ENCODE measurements at places on chromosomes 16 and 17.
A peak's percentile ranks its signal among the peaks of the same experiment; 100 is the strongest.

DNA sequence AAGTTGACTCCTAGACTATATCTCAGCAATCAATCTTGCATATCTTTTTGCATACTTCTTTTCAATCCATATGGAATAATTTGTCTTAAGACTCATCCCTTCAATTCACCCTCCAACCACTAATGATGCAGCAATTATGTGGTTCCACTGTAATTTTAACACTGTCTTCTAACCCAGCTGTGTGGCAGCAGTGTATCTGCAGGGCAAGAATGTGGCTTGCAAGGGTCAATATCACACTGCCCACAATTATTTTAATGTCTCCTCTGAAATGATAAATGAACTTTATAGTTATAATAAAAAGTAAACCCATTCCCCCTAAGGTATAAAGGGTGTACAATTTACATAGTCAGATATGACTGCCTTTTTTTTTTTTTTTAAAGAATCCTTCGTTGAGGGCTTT lies 48.6 kb downstream of the FTO start:
- DNase-seq, result no peak

DNA sequence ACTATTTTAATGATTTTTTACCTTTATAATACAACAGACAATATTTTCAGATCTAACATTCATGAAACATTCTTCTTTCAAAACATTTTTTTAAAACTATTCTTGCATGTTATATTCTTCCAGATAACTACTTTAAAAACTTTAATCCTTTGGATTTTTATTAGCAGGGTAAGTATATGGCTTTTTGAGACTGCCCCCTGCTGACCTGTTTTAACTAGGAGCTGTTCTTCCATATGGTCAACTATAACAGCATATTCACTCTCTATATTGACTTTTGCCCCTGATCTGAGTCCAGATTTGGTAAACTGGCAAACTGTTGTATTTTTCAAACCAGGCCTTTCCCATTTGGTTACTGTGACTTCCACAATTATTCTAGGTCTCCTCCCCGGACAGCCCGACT lies 16.5 kb downstream of the ZNF18 start:
- DNase-seq, result no peak

DNA sequence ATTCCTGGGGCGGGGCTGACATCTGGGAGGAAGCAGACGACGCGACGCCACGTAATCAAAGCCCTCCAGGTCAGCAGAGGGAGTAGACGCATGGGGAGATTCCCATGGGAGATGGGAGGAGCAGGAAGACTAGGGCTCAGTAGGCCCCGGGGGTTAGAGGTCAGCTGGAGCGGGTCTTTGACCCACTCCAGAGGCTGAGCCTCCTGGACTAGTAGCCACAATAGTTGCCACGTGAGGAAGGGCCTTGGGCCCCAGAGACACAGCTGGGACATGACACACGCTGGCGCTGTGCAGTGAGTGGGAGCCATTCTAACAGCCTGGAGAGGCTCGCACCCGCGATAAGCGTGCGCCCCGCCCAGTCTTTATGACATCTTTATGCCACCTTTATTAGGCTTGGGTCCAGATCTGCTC lies 95.7 kb upstream of the AMZ2 start:
- DNase-seq, result no peak

DNA sequence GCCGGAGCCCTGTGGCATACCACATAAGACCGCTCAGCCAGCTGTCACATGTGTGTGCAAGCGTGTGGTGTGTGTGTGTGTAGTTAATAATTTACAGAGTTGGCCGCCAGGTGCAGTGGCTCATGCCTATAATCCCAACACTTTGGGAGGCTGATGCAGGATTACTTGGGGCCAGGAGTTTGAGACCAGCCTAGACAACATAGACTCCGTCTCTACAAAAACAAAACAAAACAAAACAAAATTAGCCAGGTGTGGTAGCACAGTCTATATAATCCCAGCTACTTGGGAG lies 20.4 kb downstream of the SOCS1 start:
- DNase-seq, result no peak

DNA sequence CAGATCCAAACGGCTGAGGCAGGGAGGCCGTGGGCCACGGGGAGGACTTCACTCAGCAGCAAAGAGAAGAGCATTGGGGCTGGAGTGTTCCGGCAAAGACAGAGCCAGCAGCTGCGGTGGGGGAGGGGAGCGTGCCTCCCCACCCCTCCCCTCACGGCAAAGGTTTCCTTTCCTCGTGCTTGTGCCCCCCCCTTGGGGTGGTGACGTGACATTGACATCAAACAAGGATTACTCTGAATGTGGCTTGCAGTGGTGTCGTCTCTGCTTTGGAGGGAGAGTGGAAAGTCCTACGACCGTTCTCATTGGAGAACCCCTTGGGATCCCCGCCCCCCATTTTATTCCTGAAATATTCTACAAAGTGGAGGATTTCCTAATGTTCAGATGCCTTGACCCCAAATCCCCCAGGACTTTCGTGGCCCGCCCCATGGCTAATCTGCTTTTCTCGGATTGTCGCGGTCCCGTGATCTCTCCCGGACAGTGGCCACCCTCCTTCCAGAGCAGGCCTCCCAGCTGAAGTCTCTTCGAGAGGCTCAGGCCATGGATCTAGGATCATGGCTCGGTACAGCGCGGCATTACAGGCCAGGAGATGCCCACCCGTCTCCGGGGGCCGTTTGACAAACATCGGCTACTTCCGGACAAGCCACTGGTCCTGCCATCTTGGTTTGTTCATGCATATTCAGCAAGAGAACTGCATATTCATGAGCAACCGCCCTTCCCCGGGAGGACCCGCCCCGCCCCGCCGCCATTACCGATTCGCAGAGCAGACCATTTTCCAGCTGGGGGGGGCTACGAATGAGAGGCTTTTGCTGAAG lies 705 bp upstream of the POLR2A start:
- DNase-seq, result peak; percentile 93

DNA sequence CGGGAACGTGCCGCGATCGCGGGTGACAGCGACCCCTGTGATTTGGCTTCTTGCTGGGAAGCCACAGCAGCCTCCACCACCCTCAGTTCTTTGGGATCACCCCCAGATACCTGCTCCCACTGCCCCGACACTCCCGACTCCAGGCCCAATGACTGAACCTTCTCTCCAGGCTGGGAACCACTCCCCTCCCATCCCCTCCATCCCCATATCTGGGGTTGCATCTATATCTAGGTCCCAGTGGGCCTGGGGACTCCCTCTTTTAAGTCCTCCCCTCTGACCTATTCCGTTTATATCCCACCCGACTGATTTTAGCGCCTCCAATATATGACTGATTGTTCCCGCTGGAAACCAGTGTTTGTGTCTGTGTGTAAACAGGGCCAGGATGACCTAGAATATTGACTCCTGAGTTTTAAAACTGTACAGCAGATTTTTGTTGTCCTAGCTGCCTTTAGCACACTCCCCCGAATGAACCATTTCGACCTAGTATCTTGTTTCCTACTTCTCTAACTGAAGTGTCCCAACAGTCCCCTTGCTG lies 667 bp downstream of the PSMD3 start:
- peak; percentile 21 for DNase-seq

DNA sequence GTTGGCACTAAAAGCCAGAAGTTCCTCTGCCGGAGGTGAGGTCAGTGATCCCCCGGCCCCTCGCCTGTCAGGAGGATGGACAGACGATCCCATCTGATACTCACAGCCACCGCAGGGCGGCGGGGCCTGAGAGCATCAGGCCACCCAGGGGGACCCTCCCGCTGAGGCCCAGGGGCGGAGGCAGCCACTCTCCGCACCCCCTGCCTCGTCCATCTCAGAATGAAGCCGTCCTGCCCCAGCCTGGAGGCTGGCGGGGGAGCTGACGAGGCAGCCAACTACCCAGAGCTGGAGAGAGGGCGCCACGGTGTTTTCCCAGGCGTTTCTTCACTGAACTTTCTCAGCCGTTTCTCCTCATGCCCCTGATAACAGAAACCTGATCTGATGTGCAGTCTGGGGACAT lies 22.6 kb downstream of the TPSD1 start:
- DNase-seq, result no peak

- no peak for DNase-seq
These were observed 37.2 kb downstream of the GNAO1 start for GRCh38 chr16:56228476-56228875.

DNA sequence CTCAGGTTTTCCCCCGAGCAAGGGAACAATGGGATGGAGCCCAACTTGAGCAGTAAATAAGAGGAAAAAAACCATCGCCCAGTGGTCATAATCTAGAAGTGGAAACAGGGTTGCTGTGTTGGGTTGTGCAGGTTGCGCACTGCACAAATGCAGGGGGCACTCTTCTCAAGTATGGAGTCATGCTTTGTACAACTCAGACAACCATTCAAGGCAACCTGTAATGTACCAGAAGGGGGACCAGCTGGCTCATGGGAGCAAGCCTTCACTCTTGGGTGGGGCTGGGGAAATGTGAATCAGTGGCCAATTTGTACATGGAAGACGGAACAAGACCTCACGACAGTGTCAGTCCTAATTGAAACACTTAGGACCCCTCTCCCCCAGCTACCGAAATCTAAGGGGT lies 23.9 kb upstream of the LITAF start:
- DNase-seq, result no peak

DNA sequence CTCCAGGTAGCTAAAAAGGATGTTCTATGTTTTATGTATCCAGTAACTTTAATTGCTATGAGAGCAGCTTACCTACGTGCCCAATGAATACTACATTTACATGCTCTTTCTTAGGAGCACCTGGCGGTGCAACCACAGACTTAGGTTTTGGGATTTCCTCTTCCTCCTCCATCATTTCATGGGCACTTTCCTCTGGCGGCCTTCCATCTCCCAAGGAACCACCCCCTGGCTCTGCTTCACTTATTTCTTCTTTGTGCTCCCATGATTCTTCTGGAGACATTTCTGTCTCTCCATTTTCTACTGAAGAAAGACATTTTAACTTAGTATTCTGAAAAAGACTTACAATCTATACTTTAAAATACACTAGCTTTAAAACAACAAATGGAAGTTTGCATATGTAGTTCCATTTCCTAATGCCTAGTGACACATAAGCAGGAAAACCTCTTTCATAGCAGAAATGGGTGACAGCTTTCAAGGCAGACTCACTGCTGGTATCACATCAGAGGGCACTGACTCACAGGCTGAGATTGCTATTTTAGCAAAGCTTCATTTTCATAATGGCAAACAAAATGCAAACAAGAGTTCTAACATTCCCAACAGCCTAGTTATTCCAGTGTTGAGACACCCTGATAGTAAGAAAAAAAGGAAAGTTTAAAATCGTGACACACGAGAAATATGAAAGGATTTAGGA lies 19.1 kb downstream of the GSPT1 start:
- no peak for DNase-seq

GRCh38 chr17:21199311-21199710 lies 14.7 kb downstream of the TMEM11 start:
- DNase-seq, result no peak

GRCh38 chr17:70343114-70343513 lies 173.8 kb downstream of the KCNJ2 start:
- DNase-seq, result no peak

GRCh38 chr16:81149614-81150013 lies 53.4 kb upstream of the GCSH start:
- no peak for DNase-seq

DNA sequence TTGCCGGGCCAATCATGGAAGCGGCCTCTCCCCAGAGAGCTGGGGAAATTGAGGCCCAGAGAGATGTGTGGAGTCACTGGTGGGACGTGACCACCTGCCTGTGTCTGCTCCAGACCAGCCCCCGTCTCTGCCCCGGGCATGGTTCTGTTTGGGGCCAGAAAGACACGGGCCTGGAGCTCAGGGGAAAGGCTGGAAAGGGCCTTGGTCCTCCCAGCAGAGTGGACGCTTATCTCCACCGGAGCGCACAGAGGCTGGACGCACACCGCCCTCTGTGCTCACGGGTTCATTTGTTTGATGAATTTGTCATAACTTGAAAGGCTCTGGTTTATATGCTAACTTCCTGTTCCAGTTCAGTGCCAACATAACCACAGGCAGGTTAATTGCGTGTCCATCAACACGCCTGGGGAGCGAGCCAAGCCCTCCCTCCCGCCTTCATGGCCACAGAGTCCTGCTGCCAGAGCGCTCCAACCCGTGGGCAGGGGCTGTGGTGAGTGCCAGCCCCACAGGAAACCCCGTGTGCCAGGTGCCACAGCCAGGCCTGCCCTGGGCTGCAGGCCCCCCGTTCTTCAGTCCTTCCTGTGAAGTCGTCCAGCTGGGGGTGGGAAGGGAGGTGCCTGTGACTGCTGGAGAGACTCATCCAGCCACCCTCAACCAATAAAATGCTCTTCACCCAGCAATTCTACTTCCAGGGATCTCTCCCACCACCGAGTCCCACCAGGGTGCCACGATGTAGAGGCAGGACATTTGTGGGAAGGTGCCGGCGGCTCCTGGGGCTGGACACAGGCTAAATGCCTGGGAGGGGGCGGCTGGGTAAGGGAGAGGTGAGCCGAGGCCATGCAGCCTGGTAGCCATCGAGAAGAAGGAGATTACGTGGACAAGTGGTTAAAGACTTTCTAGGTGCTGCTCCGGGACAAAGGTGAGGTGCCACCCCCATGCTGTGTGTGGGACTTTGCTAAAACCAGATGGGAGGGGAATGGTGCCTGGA lies 29.4 kb upstream of the BAHCC1 start:
- no peak for DNase-seq

DNA sequence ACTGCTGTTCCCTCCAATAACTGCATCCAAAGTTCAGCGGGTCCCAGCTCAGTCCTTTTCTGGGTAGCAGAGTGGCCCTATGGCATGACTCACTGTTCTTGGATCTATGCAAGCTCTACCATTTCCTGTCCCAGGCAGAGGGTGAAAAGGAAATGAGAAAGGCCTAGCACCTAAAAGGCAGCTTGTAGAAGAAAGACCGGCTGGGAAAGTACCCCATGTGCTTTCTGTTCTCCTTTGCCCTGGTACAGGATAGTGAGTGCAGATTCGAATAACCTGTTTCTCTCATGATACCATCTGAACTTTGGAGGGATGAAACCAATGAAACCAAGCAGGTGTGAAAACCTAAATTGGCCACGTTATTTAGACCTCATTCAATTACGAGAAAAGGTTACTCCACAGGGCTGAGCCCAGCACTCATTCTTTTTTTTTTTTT lies 12.7 kb upstream of the HASPIN start:
- DNase-seq, result no peak

- no peak for DNase-seq
These were observed 109.0 kb downstream of the SYCE1L start for GRCh38 chr16:77308163-77308561.

GRCh38 chr17:42682722-42683403 lies 532 bp downstream of the CNTNAP1 start:
- peak; percentile 89 for DNase-seq

- DNase-seq, result peak; percentile 38
These were observed 1.4 kb downstream of the PYDC1 start for GRCh38 chr16:31215287-31216162.

- DNase-seq, result no peak
These were observed 6.9 kb downstream of the WIPI1 start for GRCh38 chr17:68450391-68450790.

DNA sequence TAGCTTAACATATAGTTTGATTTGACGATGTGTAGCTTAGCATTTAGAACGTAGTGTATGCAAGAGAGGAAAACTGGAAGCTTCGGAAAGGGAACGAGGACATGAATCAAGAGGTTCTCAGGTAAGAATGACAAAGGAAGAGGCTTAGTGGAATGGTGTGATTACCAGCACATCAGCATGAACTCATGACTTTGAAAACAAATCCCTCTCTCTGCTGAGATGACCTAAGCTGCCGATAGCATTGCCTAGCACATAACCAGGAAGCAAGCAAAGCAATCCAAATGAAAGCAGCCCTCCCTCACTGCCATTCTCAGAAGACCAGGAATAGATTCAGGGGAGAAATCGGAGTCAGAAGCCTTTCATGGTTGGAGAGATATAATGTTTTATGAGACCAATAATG lies 51.3 kb upstream of the CCL1 start:
- no peak for DNase-seq

All from muscle of back (tissue), 13 donors.